MM.1S (cell line): ENCODE measurements at places on chromosomes 3 and 15.

DNA sequence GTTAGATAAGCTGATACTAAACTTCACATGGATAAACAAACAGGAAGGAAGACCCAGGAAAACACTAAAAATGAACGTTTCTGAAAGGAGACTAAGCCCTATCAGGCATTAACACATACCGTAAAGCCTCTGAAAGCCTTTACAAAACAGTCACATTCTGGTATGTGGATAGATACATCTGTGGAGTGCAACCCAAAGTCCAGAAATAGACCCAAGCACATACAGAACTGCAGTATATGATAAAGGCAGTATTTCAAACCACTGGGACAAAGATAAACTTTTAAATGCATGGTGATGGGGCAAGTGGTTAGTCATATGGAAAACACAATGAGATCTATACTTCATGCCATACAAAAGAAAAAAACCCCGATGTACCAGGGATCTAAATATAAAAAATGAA lies 26.0 kb downstream of the DCBLD2 start:
- DNase-seq = no peak

- DNase-seq = no peak
Measured at GRCh38 chr3:54353546-54353945, 231.2 kb downstream of the CACNA2D3 start.

DNA sequence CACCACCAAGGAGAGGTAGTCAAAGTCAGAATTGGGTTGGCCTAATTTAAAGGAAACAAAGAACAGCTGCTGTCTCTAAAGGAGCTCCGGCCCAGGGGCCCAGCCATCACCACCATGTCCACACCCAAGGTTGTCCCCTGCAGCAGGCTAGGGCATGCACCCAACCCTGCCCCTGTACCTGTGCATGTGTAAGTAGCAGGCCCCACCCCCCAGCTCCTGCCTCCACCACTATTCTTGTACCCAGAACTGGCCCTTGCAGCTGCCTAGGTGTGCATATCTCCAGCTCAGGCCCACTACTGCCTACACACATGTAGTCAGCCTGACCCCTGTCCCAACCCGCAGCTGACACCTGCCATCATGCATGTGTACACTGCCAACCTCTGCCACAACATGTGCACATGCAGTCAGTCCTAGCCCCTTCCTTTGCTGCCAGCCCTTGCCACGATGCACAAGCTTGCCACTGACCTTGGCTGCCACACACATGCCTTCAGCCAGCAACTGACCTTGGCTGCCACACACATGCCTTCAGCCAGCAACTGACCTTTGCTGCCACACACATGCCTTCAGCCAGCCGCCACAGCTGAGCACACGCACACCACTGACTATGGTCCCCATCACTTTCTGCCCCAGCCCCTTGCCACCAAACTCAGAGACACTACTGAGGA lies 39.7 kb downstream of the FGF12 start:
- no peak for DNase-seq

DNA sequence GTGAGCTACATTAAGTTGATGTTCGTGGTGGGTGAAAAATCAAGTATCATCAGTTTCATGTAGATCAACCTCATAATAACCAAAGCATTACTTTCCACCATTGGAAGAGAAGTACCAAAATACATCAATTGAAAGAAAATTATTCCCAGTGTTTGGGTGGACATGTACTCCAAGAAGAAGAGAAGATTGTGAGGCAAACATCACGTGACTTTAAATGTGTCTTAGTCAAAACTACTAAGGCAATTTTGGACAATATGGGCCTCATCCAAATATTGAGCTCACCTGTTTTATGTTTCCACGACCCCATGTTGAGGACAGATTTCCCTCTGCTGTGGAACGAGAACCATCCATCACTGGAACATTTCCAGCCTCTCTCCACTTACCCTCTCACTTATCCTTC lies 303.0 kb upstream of the LMCD1 start:
- DNase-seq = no peak
